ENCODE measurements at places on chromosomes 3 and 15.
A peak's percentile ranks its signal among the peaks of the same experiment; 100 is the strongest.

DNA sequence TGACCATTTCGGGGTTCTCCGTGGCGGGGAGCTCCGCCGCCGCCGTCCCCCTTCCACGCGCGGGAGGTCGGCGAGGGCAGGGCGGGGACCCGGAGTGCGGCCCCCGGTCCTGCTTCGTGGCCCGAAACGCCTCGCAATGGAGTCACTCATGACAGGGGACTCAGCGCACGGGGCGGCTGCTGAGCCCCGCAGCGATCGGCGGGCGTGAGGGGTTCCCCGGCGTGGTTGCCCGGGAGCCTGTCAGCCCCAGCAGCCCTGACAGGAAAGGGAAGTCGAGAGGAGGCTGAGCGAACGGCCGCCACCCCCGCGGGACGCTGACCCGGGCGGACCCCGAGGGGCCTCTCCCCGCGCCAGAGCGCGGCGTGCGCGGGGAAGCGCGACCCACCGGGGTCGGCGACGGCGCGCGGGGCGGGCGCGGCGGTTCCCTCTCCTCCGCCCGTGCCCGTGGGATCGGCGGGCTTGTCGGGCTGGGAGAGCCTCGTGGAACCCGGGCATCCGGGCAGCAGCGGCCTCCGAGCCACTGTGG, 564 bp upstream of the PIGZ start:
- peak; percentile 53 for DNase-seq

- DNase-seq: no peak
These were observed 895.6 kb downstream of the ROBO1 start for GRCh38 chr3:78872195-78872594.

DNA sequence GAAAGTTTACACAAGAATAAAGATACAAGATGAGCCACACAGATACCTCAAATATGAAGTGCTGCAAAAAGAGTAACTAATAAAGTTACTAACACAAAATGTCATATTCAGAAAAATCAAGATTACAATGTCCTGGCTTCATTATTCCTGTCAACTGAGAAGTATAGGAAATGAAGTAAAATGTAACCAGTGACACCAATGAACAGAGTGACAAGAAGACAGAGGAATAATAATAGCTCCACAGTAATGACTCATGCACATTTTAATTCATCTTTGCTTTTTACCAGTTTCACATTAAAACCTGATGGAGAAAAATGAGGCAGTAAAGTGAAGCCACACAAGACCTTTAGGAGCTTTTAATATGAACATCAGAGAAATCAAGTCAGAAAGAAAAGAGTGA, 214.1 kb downstream of the ZBBX start:
- no peak for DNase-seq

DNA sequence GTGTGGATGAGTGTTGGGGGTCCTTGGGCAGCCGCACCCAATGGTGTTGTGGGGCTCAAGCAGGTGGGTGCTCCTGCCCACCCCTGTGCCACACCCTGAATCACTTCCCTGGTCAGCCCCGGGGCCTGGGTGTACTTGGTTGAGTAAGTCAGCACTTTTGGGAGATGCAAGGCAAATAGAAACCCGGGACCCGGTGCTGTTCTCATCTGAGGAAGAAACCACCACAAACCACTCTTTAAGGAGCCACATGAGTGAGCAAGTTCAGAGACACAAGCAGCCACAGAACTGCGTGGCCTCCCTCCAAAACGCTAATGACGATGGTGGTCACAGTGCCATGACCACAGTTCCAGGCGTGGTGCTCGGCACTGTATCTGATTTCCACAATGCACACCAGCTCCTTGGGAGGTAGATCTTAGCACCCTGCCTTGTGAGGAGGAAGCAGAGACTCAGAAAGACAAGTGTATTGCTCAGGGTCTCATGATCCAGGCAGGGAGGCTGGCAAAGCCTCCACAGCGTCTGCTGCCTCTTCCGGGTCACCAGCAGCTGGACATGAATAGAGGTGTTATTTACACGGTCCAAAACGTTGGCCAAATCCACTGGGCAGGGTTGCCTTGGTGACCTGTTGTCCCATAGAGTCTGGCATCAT, 118.2 kb upstream of the ALDH1A3 start:
- no peak for DNase-seq

DNA sequence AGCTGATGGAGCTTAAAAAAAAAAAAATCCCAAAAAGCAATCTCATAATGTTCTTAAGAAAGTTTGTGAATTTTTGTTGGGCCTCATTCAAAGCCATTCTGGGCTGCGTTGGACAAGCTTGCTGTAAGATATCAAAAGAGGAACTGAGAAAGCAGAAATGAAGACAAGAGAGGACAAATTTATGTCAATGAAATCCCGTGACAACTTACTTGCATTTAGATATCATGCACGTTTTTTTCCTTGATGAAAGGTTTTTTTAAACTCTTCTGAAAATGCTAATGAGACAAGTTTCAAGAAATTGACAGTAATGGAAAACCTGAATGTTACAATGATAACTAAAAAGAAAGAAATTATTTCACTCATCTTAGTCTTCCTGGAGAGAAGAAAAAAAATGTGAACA, 662.9 kb downstream of the SQOR start:
- no peak for DNase-seq

DNA sequence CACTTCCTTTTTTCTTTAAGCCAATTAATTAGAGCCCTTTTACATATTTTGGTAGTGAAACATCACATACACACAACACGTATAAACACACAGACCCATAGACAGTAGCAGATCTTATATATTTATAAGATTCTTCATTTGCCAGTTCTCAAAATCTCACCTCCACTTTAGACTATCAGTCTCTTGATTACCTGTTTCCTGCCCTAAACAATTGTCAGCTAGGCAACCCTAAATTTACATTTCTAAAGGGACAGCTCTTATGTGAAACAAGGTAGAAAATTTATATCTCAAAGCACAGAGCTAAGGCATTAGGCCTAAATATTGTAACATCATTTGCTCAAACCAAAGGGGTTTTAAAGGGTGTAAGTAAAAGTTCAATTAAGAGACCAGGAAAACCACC, 28.9 kb downstream of the SETMAR start:
- DNase-seq: no peak

DNA sequence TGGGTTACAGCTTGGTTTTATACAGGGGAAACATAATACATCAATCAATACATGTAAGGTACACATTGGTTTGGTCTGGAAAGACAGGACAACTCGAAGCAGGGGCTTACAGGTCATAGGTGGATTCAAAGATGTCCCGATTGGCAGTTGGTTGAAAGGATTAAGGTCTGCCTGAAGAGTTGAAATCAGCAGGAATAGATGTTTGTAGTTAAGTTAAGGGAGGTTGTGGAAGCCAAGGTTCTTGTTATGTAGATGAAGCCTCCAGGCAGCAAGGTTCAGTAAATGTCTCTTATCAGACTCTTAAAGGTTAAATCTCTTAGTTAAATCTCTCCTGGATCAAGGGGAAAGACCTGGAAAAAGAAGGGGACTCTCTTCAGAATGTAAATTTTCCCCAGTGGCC, 58.4 kb upstream of the MINAR1 start:
- DNase-seq: no peak

GRCh38 chr3:194269610-194270145, 81.5 kb downstream of the CPN2 start:
- DNase-seq: peak; percentile 21

DNA sequence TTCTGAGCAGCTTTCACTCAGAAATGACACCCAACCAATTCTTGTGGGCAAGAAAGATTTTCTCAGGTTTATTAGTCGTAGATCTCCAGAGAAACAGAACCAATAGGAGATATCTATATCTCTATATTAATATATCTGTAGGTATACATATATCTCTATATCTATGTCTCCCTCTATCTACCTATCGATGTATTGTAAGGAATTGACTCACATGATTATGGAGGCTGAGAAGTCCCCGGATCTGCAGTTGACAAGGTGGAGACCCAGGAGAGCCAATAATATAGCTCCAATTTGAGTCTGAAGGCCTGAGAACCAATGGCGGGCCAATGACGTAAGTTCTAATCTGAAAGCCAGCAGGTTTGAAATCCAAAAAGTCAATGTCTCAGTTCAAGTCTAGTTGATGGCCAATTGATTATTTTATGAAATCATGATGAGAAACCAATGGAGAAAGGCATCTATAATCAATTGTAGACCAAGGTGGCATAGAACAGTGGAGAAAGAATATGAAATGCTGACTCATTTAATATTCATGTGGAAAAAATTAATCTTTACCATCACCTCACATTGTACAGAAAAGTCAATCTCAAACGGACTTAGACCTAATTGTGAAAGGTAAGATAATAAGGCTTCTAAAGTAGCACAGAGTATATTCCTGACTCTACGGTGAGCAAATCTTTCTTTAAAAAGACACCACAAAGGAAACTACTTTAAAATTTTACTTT, 65.6 kb upstream of the CHRNA7 start:
- DNase-seq: no peak

GRCh38 chr15:40716165-40716564, 21.2 kb downstream of the RAD51 start:
- no peak for DNase-seq
